Subcutaneous preadipocyte (primary cell): ENCODE measurements at places on chromosomes 2 and 18. TPM values are rescaled to one million over a fixed set of nuclear protein-coding genes. Genes with fewer than 3 reads are reported as not detected.

The LOXL3 gene
- 2.2 and 3.7 TPM in 2 replicates for total RNA-seq

The RSAD2 gene
- 0.37 and 0.39 TPM in 2 replicates for total RNA-seq

The DUSP2 gene
- 0.37 and 0.78 TPM in 2 replicates for total RNA-seq

The SKOR2 gene
- not detected in 2 replicates for total RNA-seq
